ENCODE measurements at places on chromosomes 7 and 10. TPM values are rescaled to one million over a fixed set of nuclear protein-coding genes. Genes with fewer than 3 reads are reported as not detected.

GRCh38 chr10:31697271-31698180 is 231.1 kb downstream of the ARHGAP12 start:
- H3K36me3 ChIP-seq, result no peaks in the 10 kb centered on the region
- peak; percentile 79 for DNase-seq
- no peaks in the 10 kb centered on the region for H3K27me3 ChIP-seq
- H3K4me1 ChIP-seq, result no peaks in the 10 kb centered on the region
- H3K4me3 ChIP-seq, result no peak overlapping the region

The MACC1 gene
- total RNA-seq, result 0.06 TPM

DNA sequence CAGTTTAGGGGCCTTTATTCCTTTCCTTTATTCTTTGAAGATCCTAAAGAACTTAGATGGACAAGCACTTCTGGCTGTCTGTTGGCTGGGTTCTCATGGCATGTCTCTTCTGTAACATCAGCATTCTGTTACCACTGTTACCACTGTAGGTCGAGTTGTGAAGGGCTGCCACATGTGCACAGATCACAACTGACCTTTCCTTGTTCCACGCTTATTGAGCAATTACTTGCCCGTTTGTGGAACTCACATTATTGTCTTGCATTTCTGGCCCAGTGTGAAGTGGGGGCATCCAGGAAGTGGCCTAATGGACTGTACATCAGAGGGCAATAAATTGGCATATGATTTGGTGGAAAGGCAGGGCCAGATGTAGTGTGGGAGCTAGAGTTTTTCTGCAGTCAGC is 23.7 kb downstream of the GBF1 start:
- no peaks in the 10 kb centered on the region for H3K27me3 ChIP-seq
- peak overlapping the region; percentile 83 for H3K27ac ChIP-seq
- DNase-seq, result peak; percentile 21

DNA sequence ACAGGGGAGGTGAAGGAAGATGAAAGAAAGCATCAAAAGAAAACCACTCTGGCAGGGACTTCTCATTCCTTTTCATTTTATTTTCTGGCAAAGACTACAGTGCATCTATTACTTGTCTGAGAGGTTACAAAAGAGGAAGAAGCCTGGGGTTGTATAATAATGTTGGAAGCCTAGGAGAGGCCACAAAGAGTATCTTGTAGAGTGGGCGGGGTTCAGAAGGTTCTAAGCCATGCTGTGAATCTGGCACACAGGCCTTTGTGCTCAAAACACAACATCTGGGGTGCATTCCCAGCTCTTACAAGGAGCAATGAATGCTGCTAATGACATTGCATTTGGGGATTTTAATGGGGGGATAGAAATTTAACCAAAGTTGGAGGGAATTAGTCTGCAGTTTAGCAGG is 49.4 kb downstream of the MRPL32 start:
- DNase-seq, result no peak
- H3K4me3 ChIP-seq, result no peak overlapping the region
- no peaks in the 10 kb centered on the region for H3K36me3 ChIP-seq
- H3K27ac ChIP-seq, result no peak overlapping the region

DNA sequence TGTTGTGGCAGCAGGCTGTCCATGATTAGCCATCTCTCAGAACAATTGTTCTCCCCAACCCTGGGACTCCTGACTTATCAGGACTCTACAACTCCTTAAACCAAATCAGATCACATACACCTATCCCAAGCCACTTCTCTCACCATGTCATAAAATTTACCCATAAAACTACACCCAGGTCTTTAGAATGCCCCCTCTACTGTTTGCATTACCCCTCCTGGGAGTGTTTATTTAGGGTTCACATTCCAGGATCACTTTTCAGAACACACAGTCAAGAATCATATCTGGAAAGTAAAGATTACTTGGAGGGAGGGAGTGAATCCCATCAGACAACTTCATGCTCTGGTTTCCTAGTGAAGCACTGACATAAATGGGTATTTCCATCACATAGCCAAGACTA is 7.1 kb downstream of the ASAH2 start:
- peaks cover 6% of the 10 kb centered on the region for H3K27me3 ChIP-seq
- DNase-seq, result no peak
- H3K27ac ChIP-seq, result no peak overlapping the region
- no peak overlapping the region for H3K4me3 ChIP-seq
- no peaks in the 10 kb centered on the region for H3K4me1 ChIP-seq

The CRPPA gene
- total RNA-seq, result 4.6 TPM

DNA sequence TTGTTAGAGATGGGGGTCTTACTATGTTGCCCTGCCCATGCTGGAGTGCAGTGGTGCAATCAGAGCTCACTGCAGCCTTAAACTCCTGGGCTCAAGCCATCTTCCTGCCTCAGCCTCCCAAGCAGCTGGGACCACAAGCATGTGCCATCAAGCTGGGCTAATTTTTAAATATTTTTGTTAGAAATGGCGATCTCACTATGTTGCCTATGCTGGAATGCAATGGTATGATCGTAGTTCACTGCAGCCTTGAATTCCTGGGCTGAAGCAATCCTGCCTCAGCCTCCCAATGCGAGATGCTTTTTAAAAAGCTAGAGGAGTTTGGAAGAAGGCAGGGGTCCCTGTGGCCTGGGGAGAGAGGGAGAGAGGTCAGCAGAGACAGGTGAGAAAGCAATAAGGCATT is 600.1 kb upstream of the AUTS2 start:
- H3K27me3 ChIP-seq, result no peaks in the 10 kb centered on the region
- no peaks in the 10 kb centered on the region for H3K36me3 ChIP-seq

DNA sequence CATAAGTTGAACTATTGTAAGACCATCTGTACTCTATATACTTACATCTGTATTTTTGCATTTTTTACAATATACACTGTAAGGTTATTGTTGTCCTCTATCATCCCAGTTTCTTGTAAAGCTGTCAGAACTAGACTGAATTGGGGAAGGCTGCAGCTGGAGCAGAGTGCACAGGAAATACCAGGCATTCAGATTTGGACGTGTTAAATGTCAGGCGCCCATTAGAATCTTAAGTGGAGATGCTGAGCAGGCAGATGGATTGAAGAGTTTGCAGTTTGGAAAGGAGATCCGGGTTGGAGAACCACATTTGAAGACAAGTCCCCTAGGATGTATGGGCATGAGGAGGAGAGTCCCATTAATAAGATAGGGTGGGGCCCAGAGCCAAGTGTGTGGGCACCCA is 40.4 kb downstream of the MTURN start:
- no peaks in the 10 kb centered on the region for H3K36me3 ChIP-seq
- H3K4me3 ChIP-seq, result no peak overlapping the region
- peak; percentile 38 for DNase-seq
- peaks cover 39% of the 10 kb centered on the region for H3K4me1 ChIP-seq
- H3K27ac ChIP-seq, result no peak overlapping the region

DNA sequence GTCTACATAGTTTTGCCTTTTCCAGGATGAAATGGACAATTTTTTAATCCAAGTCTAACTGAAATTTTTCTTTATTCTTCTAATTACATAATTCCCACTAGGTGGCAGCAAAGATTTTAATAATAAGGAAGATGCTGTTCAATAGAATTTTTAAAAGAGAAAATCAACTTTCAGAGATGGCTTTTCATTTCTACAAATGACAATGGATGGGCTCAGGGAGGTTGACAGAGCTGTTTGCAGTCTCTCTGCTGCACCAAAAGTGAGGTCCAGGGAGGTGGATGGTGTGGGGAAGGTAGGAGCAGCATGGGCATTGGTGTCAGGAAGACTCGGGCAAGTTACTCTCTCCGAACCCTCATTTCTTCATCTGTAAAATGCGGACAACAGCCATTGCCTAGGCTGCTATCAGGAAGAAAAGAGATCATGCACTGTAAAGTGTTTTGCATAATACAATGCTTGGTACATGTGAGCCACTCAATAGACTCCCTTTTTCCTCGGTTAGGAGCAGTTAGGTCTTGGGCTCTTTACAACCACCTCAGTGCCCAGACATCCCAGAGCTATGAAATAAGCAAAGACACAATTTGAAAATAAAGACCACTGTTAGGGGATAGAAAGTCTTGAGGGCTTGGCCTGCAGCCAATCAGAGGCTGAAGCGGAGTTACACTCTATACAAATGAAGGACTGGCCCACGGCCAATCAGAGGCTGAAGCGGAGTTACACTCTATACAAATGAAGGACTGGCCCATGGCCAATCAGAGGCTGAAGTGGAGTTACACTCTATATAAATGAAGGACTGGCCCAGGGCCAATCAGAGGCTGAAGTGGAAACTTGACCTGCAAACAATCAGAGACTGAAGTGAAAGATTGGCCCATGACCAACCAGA is 107.1 kb downstream of the ABLIM1 start:
- no peak overlapping the region for H3K4me3 ChIP-seq
- H3K27ac ChIP-seq, result peak overlapping the region; percentile 12
- H3K4me1 ChIP-seq, result peaks cover 12% of the 10 kb centered on the region
- peak; percentile 65 for DNase-seq
- no peaks in the 10 kb centered on the region for H3K36me3 ChIP-seq
- no peaks in the 10 kb centered on the region for H3K27me3 ChIP-seq

The PLXNA4 gene
- 33.3 TPM for total RNA-seq

DNA sequence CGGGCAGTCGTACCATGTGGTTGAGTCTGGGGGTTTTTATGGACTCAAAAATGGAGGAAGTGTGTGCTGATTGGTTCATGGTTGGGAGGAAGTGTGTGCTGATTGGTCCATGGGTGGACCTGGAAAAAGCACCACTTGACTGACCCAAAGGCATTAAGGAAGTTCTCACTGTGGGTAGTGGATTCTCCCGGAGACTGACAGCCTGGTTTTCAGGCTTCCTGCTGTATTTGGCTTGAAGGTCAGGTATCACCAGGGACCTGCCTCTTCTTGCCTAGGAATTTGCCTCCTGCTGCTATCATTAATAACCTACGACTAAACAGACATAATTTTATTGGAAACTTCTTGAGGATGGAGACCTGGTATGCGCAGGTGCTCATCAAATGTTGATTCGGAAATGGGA is 268.8 kb upstream of the LRGUK start:
- no peaks in the 10 kb centered on the region for H3K4me1 ChIP-seq
- H3K27ac ChIP-seq, result no peak overlapping the region
- DNase-seq, result no peak
- no peak overlapping the region for H3K4me3 ChIP-seq
- H3K36me3 ChIP-seq, result no peaks in the 10 kb centered on the region

The TUBAL3 gene
- not detected for total RNA-seq

DNA sequence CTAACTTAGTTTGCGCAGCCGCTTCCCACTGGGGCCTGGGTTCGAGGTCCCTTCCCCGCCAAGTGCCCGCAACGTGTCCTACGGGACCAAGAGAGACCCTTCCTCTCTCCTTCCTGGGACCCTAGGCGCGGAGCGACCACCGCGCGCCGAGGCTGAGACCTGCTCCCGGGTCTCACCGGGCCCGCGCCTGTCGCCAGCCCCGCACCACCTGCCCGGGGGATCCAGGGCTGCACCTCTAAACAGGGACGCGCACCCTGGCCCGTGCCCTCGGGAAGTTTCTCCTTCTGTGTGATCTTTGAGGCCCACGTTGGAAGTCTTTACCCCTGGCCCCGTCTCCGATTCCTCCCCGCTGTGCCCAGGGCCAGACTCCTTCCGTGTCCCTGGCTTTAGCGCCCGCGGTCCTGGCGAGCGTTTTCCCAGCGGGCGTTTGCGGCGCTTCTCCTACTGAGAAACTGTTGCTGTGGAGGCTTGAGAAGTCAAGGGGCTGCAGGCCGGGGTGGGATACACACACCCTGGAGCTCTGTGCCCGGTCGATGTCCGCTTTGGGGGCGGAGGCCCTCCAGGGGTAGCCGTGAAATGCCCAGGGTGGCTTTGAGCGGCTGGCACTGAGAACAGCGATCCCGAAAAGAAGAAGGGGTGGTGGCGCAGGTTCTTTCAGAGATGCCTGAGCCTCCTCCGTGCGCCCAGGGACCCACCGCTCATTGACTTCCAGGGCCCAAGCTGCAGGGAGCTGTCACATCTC is 575 bp downstream of the PLPP4 start:
- H3K36me3 ChIP-seq, result no peaks in the 10 kb centered on the region
- DNase-seq, result no peak
- peak overlapping the region; percentile 52 for H3K4me3 ChIP-seq
- peaks cover 28% of the 10 kb centered on the region for H3K27me3 ChIP-seq
- H3K27ac ChIP-seq, result no peak overlapping the region
- H3K4me1 ChIP-seq, result peaks cover 6% of the 10 kb centered on the region

GRCh38 chr7:41628901-41629300 is 74.0 kb downstream of the INHBA start:
- no peaks in the 10 kb centered on the region for H3K27me3 ChIP-seq
- no peaks in the 10 kb centered on the region for H3K36me3 ChIP-seq
- DNase-seq, result no peak
- peak overlapping the region; percentile 5 for H3K27ac ChIP-seq
- no peak overlapping the region for H3K4me3 ChIP-seq

DNA sequence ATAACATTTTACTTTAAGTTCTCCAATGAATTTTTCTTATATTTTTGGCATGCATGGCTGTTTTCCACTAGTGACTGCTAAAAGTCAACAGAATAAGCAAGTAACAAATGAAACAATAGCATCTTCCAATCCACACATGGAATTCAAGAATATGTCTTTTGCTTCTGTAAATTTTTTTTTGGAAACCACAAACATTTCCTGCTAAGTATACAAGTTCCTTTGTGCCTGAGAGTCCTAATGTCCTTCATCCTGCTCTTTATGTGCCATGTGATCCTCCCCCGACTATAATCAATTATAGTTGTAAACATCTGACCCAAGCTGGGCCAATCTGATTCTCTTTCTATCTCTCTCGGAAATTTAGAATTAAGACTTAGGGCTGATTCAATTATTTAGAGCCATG is 61.2 kb downstream of the PPP1R3C start:
- H3K27me3 ChIP-seq, result no peaks in the 10 kb centered on the region

The TBATA gene
- total RNA-seq, result not detected

GRCh38 chr7:139867847-139868246 is 38.8 kb downstream of the TBXAS1 start:
- no peak for DNase-seq
- no peak overlapping the region for H3K27ac ChIP-seq
- H3K4me3 ChIP-seq, result no peak overlapping the region

The SFXN3 gene
- total RNA-seq, result 37.8 TPM

- no peak overlapping the region for H3K27ac ChIP-seq
- peaks cover 4% of the 10 kb centered on the region for H3K4me1 ChIP-seq
- H3K36me3 ChIP-seq, result no peaks in the 10 kb centered on the region
- no peak for DNase-seq
These were observed 89.8 kb upstream of the ANK3 start for GRCh38 chr10:60479305-60480020.

DNA sequence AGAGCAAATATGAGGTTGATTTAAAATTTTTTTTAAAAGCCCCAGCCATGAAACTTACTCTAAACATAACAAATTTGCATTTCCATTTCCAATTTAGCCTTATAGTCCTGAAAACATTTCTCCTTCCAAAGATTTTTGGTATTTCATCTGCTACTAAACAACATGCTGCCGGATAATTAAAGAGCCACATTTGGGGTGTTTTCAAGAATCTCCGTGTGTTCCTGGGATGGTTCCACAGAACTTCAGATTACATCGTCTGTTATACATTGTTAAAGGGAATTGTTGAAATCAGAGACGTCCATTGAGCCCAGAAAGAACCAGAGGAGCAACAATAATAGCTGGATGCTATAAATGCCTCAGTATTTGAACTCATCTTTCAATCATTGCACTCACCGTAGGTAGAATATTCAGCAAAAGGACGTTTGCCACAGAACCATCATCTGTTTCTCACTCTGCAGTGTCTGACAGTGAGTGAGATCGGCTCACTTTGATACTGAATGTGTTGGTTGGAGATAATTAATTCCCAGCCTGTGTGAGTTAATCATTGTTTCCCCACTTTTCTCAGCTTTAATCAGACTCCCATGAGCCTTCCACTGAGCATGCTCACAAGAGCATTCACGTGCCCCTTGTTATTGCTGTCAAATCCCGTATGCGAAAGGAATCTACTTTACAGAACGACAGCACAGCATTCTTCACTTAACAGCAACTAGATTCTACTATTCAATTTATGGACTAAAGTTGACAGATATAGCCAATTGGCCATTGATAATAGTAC is 128.4 kb upstream of the PALS2 start:
- no peaks in the 10 kb centered on the region for H3K27me3 ChIP-seq
- H3K27ac ChIP-seq, result no peak overlapping the region
- H3K36me3 ChIP-seq, result no peaks in the 10 kb centered on the region
- DNase-seq, result no peak
- no peak overlapping the region for H3K4me3 ChIP-seq

All from cardiac muscle cell (in vitro differentiated cells and primary cell).